AG04450 (cell line): ENCODE measurements at places on chromosomes 7 and 10. TPM values are rescaled to one million over a fixed set of nuclear protein-coding genes. Genes with fewer than 3 reads are reported as not detected.

Gene PRSS37
- polyA plus RNA-seq, result not detected in 2 replicates

Gene CHN2
- polyA plus RNA-seq, result not detected in 2 replicates

Gene SLC39A12
- polyA plus RNA-seq, result not detected in 2 replicates

DNA sequence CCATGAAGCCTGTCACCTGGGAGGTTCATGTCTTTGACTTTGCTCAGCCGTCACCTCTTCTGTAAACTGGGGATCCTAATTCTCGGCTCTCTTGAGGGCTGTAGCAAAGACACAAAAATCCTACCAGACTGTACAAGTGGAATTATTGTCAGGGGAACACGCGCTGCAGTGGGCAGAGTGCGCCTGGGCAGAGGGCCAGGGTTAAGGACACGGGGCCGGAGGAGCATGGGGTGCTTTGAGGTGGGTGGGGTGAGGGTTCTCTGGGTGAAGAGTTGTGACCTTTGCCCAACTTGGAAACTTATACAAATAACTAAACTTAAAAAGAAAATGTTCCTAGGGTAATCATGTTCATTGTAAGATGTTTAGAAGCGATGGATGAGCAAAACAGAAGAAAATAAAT, 36.0 kb downstream of the PALD1 start:
- no peak for DNase-seq

GRCh38 chr10:50421026-50421719, 169.9 kb upstream of the ASAH2 start:
- no peak for DNase-seq
